Spleen (tissue), 13 donors: ENCODE measurements at places on chromosomes 16 and 17. TPM values are rescaled to one million over a fixed set of nuclear protein-coding genes. Genes with fewer than 3 reads are reported as not detected.
A peak's percentile ranks its signal among the peaks of the same experiment; 100 is the strongest.

SRR gene
- total RNA-seq, result 9.9 TPM

DNA sequence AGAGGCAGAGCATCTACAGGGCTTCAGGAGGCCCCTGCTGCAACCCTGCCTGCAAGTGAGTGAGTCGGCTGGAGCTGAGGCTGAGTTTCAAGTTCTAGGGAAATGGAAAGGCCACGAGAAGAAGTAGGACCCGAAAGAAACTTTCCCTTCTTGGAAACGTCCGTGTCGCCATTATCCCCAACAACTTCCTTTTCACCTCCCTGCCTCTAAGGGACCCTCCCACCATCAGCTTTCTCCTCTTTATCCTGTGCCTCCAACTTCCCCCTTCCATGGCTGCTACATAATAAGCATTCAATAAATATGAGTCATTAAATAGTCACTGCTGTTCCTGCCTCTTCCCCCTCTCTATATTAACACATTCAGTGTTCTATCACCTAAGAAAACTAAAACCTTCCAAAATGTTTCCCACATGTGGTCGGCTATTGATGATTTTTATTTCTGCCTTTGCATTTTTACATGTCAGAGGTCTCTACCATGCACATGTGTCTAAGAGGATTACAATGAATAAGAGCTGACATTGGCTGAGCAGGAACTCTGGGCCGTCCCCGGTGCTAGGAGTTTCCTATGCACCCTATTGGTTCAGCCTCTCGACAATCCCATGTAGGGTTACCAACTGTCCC lies 115.9 kb upstream of the TNRC6C start:
- peaks cover 50% of the 10 kb centered on the region for H3K4me1 ChIP-seq
- H3K36me3 ChIP-seq, result no peaks in the 10 kb centered on the region
- DNase-seq, result peak; percentile 41
- no peak overlapping the region for H3K27ac ChIP-seq

KRT33A gene
- total RNA-seq, result not detected

DNA sequence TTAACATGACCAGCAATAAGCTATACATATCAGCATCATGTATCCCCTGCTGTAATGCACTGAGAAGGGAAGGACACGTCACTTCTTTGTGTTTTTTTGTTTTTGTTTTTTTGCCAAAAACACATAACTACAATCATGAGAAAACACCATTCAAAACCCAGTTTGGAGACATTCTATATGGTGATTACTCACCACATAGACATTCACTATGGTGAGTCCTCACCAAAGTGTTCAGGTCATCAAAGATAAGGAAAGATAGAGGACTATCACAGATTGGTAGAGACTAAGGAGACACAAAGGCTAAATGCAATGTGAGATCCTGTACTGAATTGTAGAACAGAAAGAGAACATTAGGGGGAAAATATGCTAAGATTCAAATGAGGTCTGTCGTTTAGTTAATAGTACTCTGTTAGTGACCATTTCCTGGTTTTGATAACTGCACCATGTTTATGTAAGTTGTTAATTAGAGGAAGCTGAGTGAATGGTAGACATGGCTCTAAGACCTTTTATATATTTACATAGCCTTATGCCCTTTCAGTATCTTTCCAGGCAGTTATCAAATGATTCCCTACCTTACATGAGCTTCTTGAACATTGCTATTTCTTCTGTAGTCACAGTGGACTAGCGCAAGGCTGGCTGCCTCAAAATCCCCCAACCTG lies 46.6 kb downstream of the PIK3R5 start:
- DNase-seq, result no peak
- H3K4me1 ChIP-seq, result peaks cover 13% of the 10 kb centered on the region
- peaks cover 15% of the 10 kb centered on the region for H3K36me3 ChIP-seq
- no peaks in the 10 kb centered on the region for H3K27me3 ChIP-seq

C17orf50 gene
- total RNA-seq, result not detected

DNA sequence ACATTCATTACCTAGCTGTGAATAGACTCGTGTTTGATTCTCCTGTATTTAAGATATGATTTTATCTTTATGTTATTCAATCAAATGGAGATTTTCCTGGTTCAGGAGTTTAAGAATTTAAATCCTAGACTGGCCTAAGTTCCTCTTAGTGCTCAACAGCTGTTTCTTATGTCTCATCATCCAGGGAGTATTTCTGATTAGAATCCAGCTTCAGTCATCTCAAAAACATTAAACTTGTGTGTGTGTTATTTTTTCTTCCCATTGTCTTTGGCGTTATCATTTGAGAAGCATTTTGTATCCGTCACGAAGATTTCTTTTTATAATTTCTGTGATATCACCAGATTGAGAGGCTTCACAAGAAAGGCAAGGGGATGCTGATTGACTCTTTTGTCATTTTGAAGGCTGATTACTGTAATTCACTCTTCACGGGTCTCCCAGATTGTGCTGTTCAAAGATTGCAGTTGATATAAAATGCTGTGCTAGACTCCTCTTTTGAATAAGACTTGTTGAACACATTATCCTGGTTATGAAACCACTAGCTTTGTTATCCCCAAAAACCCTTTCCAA lies 204.8 kb downstream of the CDH8 start:
- H3K27me3 ChIP-seq, result no peaks in the 10 kb centered on the region
- no peak for DNase-seq
- H3K4me3 ChIP-seq, result no peak overlapping the region
- H3K36me3 ChIP-seq, result no peaks in the 10 kb centered on the region
- no peaks in the 10 kb centered on the region for H3K4me1 ChIP-seq

DNA sequence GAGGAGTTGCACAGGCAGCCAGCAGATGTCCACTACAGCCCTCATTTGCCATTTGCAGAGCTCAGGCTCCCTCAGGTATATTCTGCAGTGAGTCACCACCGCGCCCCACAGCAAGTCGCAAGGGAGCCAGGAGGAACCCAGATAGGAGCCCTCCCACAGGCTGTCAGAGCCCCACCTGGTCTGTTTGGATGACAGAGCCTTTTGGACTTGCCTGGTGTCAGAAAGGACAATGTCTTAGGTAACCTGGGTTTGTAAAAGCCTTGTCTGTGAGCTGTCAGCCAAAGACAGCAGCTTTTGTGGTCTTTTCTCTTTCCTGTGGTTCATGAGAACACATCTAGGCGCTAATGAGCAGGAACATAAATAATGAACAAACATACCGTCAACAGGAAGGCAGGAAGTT lies 70.9 kb downstream of the GNAO1 start:
- peak; percentile 84 for DNase-seq
- no peak overlapping the region for H3K4me3 ChIP-seq
- H3K4me1 ChIP-seq, result peaks cover 13% of the 10 kb centered on the region
- no peaks in the 10 kb centered on the region for H3K27me3 ChIP-seq
- peak overlapping the region; percentile 80 for H3K27ac ChIP-seq
- no peaks in the 10 kb centered on the region for H3K36me3 ChIP-seq

- no peaks in the 10 kb centered on the region for H3K36me3 ChIP-seq
- no peaks in the 10 kb centered on the region for H3K4me1 ChIP-seq
- no peak overlapping the region for H3K4me3 ChIP-seq
- H3K27ac ChIP-seq, result no peak overlapping the region
These were observed 238.9 kb upstream of the NLRP1 start for GRCh38 chr17:5823219-5823618.

- no peak overlapping the region for H3K27ac ChIP-seq
- H3K4me1 ChIP-seq, result no peaks in the 10 kb centered on the region
- DNase-seq, result no peak
- no peak overlapping the region for H3K4me3 ChIP-seq
- no peaks in the 10 kb centered on the region for H3K36me3 ChIP-seq
These were observed 185.5 kb downstream of the RBFOX1 start for GRCh38 chr16:7518158-7518557.

DNA sequence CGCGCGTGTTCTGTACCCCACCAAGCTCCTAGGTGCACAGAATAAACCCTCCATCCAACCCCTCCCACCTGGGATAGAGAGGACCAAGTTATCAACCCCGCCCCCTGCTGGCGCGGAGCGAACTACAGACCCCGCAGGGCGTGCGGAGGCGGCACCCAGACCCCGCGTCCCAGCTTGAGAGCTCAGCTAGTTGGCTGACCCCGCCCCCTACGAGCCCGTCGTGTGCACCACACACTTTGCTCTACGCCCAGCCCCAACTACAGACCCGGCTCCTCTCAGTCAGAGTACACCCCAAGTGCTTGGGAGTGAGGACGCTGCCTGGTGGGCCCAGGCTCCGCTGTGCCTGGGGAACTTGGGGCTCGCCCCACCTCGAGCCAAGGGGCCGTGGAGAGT lies 1.5 kb downstream of the GRIN2A start:
- H3K27ac ChIP-seq, result no peak overlapping the region
- no peak overlapping the region for H3K4me3 ChIP-seq
- peak; percentile 71 for DNase-seq
- H3K4me1 ChIP-seq, result peaks cover 30% of the 10 kb centered on the region

- no peak for DNase-seq
- H3K4me3 ChIP-seq, result no peak overlapping the region
- H3K27ac ChIP-seq, result no peak overlapping the region
- H3K36me3 ChIP-seq, result peaks cover 90% of the 10 kb centered on the region
- no peaks in the 10 kb centered on the region for H3K4me1 ChIP-seq
- H3K27me3 ChIP-seq, result no peaks in the 10 kb centered on the region
These were observed 106.7 kb downstream of the TTC19 start for GRCh38 chr17:16106161-16106891.

DNA sequence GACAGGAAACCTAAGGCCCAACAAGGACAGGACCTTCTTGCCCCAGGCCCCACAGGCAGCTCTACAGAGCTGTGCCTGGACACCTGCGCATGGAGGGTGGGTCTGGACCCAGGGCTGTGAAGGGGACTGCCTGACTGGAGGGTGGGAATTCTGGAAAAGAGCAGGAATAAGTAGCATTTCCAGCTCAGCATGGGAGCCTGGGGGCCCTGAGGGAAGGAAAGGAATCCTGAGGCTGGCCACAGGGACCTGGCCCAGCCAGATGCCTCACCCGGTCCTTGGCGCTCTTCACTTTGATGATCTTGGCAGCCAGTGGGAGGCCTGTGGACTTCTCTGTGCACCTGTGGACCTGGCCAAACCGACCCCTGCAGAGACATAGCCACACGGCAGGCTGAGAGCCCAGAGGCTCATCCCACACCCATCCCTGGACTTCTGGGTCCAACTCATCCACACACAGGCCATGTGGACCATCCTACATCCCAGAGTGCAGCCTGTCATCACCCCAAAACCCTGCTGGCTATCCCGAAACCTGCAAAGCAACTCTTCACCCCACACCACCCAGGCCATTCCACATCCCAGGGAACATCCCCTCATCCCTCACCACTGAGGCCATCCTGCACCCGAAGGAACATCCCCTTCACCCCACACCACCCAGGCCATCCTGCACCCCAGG lies 18.7 kb downstream of the MYLK3 start:
- peak; percentile 64 for DNase-seq
- no peak overlapping the region for H3K27ac ChIP-seq
- H3K4me3 ChIP-seq, result no peak overlapping the region
- no peaks in the 10 kb centered on the region for H3K36me3 ChIP-seq
- no peaks in the 10 kb centered on the region for H3K27me3 ChIP-seq
- no peaks in the 10 kb centered on the region for H3K4me1 ChIP-seq

DNA sequence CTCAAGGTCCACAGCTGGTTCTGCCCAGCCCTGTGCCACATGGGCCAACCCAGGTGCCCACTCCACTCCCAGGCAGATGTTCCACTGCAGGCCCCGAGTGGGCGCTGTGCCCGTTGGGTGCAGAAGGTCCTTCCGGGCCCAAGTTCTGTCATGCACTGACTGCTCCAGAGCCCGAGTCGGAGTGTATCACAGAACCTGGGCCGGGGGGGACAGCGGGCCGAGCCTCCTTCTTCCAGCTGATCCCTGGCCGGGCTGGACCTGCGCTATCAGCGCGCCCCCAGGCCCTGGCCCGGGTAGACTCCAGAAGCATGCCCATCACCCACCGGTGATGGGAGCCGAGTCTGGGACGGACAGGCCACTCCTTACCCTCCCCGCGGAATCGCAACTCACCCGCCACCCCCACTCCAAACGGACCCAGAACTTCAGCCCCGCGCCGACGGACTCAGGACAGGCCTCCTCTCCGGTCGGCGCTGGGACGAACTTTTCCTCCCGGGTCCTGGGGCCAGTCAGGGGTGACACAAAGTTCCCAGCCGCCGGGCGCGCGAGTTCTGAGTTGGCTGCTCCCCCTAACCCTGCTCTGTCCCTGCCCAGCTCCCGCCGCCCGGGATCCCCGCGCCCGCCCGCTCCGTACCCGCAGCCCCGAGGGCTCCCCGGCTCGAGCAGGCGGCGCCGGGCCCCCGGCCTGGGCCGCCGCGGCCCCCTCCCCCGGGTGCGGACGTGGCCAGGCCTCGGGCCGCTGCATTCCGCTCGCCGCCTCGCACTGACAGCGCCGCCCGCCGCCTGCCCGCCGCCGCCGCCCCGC lies at the start of gene COPZ2:
TSS of gene COPZ2 (minus strand) at position 762 of the 802 bp plus-strand sequence. CDS start at position 742, 20 bp downstream.
- H3K4me3 ChIP-seq, result peak within 1 kb of the TSS; percentile 48
- peak within 1 kb of the TSS; percentile 55 for H3K27ac ChIP-seq
- peaks cover 17% of the 10 kb centered on the region for H3K4me1 ChIP-seq
- DNase-seq, result peak; percentile 91

- H3K36me3 ChIP-seq, result no peaks in the 10 kb centered on the region
- H3K4me1 ChIP-seq, result no peaks in the 10 kb centered on the region
- no peak overlapping the region for H3K27ac ChIP-seq
These were observed 35.9 kb upstream of the ACSM2B start for GRCh38 chr16:20611975-20612481.

RTN4RL1 gene
- total RNA-seq, result 2.4 TPM
